ENCODE measurements at places on chromosomes 16 and 17.

- no peak for DNase-seq
Observed at GRCh38 chr17:76138234-76138895, 2.7 kb downstream of the FOXJ1 start.

- DNase-seq: no peak
Observed at GRCh38 chr16:50372611-50373344, 4.0 kb upstream of the BRD7 start.

DNA sequence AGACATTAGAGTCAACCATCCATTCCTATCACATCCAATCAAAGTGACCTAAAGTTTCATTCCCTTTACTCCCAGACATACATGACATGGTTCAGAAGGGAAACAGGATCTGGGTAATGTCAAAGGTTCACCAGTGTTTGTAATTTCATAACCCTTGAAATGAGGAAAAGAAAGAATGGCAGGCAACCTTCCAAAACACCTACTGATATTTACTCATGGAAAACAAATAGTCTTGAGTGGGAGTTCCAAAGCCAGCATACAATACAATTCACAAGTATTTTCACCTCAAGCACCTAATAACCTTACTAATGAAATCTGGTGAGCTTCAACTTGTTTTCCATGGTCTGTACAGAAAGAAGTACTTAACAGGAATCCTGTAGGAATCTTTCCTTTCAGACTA, 72.5 kb upstream of the AXIN2 start:
- peak; percentile 83 for DNase-seq

- DNase-seq: peak; percentile 95
Observed at GRCh38 chr16:424033-424622, 1.3 kb upstream of the RAB11FIP3 start.

- no peak for DNase-seq
Observed at GRCh38 chr17:46772475-46773220, 45.8 kb downstream of the WNT3 start.

DNA sequence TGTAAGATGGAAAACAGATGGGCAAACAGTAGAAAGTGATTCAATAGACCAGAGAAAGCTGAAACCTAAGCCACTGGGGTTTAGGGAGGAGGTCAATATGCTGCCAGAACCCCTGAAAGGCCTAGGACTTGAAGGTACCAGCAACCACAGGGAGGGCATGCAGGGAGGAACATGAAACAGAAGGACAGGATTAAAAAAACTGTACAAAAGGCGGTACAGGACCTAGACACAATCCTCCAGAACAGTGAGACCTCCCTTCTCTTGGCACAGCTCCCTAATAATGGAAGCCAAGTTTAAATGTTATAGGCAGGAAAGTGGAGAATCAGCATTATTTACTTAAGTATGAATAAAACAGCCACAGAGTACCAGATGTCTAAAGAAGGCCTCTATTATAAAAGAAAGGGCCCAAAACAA, 105.5 kb downstream of the SPAG9 start:
- DNase-seq: peak; percentile 21

DNA sequence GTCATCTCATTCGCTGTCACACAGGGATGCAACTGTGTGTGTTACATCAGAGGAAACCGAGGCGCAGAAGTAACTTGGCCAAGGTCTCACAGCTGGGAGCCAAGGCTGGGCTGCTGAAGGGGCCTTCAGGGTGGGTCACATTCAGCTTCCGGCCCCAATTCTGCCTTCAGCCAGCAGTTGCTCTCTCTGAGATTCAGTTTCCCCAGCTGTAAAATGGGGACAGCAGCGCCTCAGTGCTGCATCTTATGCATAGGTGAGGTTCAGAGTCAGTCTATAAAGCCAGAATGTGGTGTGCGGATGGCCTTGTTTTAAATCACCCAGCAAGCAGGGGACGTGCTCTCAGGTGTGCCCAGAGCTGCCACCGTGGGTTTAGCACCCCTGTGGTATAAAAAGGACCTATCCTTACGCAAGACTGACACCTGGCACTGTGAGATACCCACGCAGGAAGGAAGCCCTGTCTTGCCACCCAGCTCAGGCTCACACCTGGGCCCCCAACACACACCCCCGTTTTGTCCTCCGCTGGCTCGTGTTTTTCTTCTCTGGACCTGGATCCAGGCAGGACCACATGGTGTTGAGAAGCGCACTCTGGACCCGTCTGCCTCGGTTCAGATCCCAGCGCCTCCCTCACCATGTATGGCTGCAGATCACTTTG, 94.6 kb upstream of the GSE1 start:
- DNase-seq: no peak

DNA sequence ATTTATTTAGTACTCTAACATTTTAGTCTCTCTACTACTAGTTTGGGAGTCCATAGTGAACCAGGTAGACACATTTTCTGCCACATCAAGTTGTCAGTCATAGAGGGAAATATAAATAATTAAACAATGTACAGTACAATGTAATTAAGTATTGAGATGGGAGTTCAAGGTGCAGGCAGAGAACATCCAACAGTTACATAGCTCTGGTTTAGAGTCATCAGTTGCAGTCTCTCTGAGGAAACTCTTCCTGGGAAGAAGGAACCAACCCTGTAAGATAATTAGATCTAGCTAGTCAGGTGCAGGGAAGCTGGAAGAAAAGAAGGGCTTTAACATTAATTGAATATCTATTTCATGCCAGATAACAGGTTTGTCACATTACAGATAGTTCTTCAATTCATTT, 457.9 kb upstream of the DYNLRB2 start:
- no peak for DNase-seq

DNA sequence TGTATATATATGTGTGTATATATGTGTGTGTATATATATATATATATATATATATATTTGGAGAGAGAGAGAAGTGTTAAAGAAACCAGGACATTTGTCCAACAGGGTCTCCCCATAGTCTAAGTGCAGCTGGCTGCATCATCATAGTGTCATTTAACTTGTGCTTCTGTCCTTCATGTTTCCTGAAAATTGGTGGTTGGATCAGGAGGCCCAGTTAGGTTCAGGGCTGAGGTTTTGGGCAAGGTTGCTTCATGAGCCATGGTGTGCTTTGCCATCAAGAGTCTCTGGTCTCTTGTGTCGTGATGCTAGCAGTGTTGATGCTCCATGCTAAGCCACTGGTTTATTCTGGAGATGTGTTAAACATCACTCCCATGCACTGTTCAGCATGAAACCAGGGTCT, 85.3 kb downstream of the C16orf95 start:
- DNase-seq: no peak

- peak; percentile 67 for DNase-seq
Observed at GRCh38 chr17:35088356-35088880, 24.9 kb upstream of the RFFL start.

- no peak for DNase-seq
Observed at GRCh38 chr17:46815474-46816353, 2.8 kb downstream of the WNT3 start.

DNA sequence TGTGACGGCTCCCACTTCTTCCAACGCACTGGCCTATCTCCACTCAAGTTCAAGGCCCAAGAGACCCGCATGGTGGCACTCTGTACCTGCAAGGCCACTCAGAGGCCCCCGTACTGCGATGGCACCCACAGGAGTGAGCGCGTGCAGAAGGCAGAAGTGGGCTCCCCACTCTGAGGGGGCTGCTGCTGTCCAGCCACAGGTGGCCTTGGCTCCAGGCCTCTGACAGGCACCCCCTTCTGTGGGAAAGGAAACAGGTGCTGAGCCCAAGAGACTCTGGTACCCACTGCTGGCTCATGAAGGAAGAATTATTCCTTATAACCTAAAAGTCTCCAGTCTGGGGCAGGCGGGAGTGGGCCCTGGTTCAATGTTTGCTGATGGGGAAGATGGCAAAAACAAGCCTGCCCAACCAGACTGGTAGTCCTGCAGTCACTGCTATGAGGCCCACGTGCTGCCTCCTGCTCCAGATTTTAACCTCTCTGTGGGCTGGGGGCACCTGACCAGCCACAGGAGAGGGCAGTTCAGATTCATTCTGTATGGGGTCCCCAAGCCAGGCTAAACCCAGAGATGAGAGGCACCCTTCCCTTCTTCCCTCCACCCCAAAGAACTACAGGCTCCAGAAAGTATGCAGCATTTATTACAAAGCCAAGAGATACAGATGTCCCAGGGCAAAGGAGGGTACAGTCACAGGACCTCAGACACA, 3.3 kb downstream of the CISD3 start:
- no peak for DNase-seq

DNA sequence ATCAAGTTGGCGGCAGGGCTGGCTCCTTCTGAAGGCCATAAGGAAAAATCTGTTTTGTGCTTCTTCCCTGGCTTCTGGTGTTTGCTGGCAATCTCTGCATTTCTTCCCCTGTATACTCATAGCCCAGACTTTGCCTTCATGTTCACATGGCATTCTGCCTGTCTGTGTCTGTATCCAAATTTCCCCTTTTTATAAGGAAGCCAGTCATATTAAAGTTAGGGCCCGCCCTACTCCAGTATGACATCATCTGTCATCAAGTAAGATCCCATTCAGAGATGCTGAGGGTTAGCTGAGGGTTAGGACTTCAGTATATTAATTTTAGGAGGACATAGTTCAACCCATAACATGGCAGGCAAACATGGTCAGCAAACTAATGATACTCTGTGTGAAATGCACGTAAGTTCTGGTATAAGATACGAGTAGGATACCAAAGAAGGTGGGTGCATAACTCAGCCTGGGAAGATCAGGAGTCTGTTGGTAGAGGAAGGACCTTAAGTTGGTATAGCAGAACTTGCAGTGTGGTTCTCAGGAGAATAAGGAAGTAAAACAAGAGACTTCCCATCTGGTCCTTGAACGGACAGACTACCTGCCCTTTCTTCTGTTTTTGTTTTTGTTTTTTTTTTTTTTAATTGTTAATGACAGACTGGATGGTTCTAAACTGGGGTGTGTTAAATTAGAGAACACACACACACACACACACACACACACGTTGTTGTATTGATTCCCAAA, 13.9 kb downstream of the MAP2K6 start:
- no peak for DNase-seq

DNA sequence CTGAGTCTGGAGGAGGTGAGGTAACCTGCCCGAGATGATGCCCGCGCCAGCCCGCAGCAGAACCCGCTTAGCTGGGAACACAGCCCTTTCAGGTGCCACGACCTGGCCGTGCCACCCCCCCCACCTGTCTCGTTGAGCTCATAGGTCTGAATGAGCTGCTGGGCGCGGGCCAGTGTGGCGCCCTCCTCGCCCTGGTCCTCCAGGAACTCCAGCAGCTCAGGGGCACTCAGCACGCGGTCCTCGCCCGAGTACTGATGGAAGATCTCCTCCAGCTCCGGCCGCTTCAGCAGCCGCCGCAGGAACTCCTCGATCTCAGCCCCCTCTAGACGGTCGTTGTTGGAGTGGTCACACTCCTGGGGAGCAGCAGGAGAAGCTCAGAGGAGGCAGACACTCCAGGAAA, 13.6 kb downstream of the PLCD3 start:
- no peak for DNase-seq

Measured in dermis blood vessel endothelial cell (primary cell).